Caki2 (cell line): ENCODE measurements at places on chromosomes 16 and 17. TPM values are rescaled to one million over a fixed set of nuclear protein-coding genes. Genes with fewer than 3 reads are reported as not detected.

GRCh38 chr16:49048557-49048956 is 233.1 kb downstream of the CBLN1 start:
- DNase-seq = no peak

The ARHGAP44 gene
- total RNA-seq = 0.64 TPM in 1 of 2 replicates, not detected in the other

GRCh38 chr16:85990861-85991301 is 91.9 kb downstream of the IRF8 start:
- DNase-seq = no peak

GRCh38 chr16:57810197-57811031 is 8.1 kb upstream of the KIFC3 start:
- peak; percentile 94 for DNase-seq

The CLEC19A gene
- not detected in 2 replicates for total RNA-seq

GRCh38 chr17:28993645-28994426 is 12.0 kb downstream of the SEZ6 start:
- DNase-seq = no peak

GRCh38 chr16:65749506-65749905 is 617.0 kb upstream of the CDH5 start:
- DNase-seq = no peak

DNA sequence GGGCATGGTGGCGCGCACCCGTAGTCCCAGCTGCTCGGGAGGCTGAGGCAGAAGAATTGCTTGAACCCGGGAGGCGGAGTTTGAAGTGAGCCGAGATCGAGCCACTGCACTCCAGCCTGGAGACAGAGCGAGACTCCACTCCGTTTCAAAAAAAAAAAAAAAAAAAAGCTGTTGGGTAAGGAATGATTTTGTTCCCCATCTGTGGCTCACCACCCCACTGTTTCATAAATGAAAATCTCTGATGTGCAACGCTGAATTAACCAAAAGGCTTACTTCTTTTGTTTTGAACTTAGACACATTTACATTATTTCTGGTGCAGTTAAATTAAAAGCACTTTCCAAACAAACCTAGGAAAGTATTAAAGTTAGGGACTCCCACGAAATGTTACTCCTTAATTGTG is 1.2 kb upstream of the METTL9 start:
- no peak for DNase-seq
